Glutamatergic neuron (in vitro differentiated cells): ENCODE measurements at places on chromosomes 5 and 9. TPM values are rescaled to one million over a fixed set of nuclear protein-coding genes. Genes with fewer than 3 reads are reported as not detected.
A peak's percentile ranks its signal among the peaks of the same experiment; 100 is the strongest.

- DNase-seq = no peak
These were observed 19.2 kb upstream of the CD180 start for GRCh38 chr5:67215519-67216471.

DNA sequence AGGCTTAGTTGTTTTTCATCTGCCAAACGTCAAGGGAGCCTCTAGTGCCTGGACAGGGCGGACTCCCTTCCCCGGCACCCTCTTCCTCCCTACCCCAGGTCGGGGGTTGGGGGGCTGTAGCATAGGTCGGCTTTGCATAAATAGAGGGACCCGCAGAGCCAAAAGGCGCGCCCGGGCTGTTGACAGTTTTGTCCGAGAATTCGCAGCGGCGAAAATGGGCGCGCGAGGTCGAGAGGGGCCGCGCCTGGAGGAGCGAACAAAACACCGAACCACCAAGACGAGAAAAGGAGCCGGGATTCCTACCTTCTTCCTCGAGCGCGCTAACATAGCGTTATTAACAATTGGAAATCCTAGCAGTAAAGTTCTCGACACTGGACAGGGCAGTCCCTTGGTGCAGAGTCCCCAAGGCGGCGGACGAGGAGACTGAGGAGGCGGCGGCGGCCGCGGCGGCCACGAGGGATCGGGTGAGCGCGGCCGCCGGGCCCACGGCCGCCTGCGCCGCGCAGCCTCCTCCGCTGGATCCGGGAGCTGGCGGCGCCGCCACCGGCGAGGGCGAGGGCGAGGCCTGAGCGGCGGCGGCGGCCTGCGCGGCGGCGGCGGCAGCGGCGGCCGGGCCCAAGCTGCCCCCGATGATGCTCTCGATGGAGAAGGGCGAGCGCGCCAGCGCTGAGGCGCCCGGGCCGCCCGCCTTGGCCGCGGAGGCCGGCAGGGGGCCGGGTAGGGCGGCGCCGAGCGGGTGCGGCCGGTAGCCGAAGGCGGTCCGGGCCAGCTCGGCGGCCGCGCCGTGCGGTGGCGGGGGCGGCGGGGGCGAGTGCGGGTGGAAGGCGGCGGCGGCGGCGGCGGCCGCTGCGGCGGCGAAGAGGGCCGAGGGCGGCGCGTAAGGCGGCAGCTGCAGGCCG, 1.7 kb downstream of the FOXD1 start:
- peak; percentile 63 for DNase-seq

DNA sequence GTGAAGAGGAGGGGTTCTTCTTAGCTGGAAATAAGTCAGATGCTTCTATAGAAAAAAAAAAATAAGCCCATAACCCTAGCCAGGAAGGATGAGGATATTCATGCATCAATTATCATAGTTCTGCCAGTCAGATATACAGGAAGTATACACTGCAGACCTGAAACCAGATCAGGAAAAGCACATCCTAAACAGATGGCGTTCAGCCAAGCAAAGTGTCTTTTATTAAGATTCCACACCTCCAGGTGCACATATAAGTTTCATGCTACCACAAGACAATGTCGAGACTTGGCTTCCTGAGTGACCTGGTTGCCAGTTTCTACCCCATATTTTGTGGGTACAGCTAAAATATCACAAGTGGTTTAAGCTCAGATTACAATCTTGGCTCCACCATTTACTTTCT, 108.3 kb downstream of the CETN3 start:
- DNase-seq = no peak

DNA sequence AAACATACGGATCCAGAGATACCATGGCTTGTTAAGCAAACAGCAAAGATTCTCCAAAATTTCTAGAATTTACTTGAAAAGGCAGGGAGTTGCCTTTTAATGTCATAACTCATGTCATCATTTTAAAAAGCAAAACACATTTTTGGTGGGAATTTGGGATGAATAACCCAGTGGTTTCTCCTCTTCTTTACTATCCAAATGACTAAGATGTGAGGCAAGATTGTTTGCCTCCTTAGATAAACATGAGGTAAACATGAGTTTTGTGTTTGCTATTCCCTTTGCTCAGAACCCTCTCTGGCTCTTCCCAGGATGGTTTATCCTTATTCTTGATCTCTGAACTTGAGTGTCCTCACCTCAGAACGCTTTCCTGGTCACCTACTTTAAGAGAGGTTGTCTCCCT, 267.0 kb downstream of the EBF1 start:
- DNase-seq = no peak

GRCh38 chr5:19301271-19301670, 686.7 kb downstream of the CDH18 start:
- DNase-seq = no peak

- no peak for DNase-seq
These were observed 63.1 kb upstream of the EPB41L4B start for GRCh38 chr9:109383947-109384346.

DNA sequence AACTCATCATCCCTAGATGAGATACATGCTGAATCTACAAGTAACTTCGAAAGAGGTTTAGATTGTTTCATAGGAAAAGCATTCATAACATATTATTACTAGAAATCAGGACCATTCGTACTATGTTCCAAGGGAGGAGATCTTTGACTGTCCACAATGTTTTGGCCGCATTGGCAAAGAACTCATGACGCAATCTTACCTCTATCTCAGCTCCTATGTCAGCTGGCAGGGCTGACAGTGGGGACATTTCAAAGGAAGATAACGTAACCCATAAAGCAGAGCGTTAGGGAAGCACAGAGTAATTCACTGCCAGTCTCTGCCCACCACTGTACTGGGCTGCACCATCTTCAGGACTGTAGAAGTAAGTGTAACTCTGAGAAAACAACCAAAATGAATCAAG, 69.7 kb downstream of the EFNA5 start:
- no peak for DNase-seq

DNA sequence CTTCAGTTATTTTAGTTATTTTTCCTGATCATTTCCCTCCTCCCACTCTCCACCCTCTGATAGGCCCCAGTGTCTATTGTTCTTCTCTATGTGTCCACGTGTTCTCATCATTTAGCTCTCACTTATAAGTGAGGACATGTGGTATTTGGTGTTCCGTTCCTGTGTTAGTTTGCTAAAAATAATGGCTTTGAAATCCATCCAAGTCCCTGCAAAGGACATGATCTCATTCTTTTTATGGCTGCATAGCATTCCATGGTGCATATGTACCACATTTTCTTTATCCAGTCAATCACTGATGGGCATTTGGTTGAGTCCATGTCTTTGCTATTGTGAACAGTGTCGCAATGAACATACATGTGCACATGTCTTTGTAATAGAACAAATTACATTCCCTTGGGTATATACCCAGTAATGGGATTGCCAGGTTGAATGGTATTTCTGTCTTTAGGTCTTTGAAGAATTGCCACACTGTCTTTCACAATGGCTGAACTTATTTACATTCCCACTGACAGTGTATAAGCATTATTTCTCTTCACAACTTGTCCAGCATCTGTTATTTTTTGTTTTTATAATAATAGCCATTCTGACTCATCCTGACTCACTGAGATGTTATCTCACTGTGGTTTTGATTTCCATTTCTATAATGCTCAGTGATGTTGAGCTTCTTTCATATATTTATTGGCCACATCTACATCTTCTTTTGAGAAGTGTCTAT, 17.2 kb upstream of the DIRAS2 start:
- DNase-seq = no peak

- no peak for DNase-seq
These were observed 16.3 kb downstream of the IRF1 start for GRCh38 chr5:132474131-132474723.

- DNase-seq = peak; percentile 38
These were observed 27.5 kb downstream of the ZNF474 start for GRCh38 chr5:122156724-122157325.

- DNase-seq = no peak
These were observed 200.9 kb downstream of the GDNF start for GRCh38 chr5:37638897-37639296.

GRCh38 chr5:139751236-139751635, 44.4 kb upstream of the PSD2 start:
- DNase-seq = no peak

DNA sequence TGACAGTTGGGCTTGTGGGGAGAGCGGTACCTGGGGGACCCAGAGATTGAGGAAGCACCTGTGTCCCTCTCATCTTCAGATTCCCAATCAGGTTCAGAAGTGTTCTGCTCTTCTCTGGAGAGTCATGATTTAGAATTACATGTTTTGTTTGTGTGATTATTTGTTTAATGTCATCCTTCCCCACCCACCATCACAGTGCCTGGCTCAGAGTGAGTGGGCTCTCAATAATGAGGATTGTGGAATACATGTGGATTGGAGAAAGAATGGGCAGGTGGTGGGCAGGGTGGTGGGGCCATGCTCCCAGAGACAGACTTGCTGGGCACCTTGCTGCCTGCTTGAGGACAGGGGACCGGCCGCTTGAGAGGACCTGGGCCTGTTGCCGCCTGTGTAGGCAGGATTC, 88.0 kb downstream of the PPARGC1B start:
- no peak for DNase-seq

DNA sequence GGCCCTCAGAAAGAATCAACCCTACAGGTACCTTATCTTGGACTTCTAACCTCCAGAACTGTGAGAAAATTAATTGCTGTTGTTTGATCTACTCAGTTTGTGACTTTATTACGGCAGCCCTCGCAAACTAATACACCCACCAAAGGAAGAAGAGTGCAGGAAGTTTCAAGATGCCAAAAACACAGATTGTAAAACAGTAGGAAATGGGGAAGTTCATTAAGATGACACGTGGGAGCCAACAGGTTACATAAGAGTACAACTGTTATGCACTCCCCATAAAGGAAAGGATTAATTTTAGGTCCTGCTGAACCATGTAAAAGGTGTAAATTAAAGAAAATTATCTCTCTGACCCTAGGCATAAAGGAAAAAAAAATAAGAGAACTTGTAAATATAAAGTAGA, 294.3 kb downstream of the EPB41L4A start:
- no peak for DNase-seq

GRCh38 chr5:31449174-31449573, 82.7 kb downstream of the DROSHA start:
- no peak for DNase-seq

GRCh38 chr9:94300470-94301301, 27.8 kb downstream of the NUTM2F start:
- DNase-seq = no peak

- no peak for DNase-seq
These were observed 26.9 kb downstream of the TNIP1 start for GRCh38 chr5:151053796-151054462.

GRCh38 chr9:6927838-6928237, 170.1 kb downstream of the KDM4C start:
- no peak for DNase-seq

DNA sequence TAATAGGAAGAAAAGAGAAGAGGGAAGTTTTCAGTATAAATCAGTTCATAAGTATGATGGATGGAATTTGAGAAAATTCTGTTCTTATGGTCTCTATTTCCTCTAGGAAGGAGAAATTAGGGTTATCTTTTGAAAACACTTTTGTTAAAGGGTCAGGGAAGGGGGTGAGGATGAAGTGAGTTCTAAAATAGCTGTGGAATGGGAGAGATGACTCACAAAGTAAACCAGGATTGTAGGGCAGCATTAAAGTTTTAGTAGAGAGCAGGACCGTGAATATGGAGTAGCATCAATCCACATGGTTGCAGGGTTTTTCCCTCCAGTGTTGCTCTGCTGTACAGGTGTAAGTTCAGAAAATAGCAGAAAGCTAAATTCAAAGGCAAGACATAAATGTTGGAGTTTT, 32.4 kb downstream of the MUSK start:
- no peak for DNase-seq

DNA sequence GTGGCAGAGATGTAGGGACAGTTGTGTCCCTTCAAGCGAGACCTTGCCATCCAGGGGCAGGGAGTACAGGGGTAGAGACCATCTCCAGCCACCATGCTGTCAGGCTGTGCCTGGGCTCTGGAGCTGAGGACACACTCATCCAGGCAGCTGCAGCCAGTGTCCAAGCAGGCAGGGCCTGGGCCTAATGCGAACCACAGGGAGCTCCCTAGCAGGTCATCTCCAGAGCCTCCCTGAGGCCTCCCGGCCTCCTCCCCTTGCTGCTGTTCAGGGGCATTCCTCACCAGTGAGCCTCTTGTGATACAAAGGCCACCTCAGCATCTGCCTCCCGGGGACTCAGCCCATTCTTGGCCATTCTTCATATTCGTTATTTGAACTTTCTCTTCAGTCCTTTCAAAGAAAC, 35.0 kb downstream of the TPPP start:
- DNase-seq = peak; percentile 15

DNA sequence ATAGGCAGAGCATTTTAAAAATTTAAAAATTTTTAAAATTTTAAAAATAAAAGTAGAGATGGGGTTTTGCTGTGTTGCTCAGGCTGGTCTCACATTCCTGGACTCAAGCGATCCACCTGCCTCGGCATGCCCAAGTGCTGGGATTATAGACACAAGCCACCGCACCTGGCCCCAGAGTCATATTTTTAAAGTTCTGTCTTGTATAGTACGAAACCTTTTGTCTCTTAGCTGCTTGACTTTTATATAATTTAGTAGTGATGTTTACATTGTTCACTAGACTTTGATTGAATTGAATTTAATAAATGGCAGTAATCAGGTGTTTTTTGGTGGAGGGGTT, 31.0 kb downstream of the LRRTM2 start:
- DNase-seq = no peak

CCNJL gene
- 123 TPM for total RNA-seq

CCNO gene
- not detected for total RNA-seq

INSYN2B gene
- total RNA-seq = not detected

PCDHA1 gene
- 0.69 TPM for total RNA-seq

RIGI gene
- 3.0 TPM for total RNA-seq

KIF4B gene
- total RNA-seq = not detected

SLC6A18 gene
- not detected for total RNA-seq

SOWAHA gene
- total RNA-seq = 0.12 TPM

PITX1 gene
- total RNA-seq = 0.76 TPM

CCL21 gene
- total RNA-seq = not detected

BARHL1 gene
- not detected for total RNA-seq

GHR gene
- not detected for total RNA-seq

WDR70 gene
- total RNA-seq = 38.1 TPM

NUTM2F gene
- not detected for total RNA-seq
